GM12878 (cell line): ENCODE measurements at places on chromosomes 4 and X.

GRCh38 chr4:146159384-146160058 is 16.0 kb upstream of the LSM6 start:
- no peak for DNase-seq

DNA sequence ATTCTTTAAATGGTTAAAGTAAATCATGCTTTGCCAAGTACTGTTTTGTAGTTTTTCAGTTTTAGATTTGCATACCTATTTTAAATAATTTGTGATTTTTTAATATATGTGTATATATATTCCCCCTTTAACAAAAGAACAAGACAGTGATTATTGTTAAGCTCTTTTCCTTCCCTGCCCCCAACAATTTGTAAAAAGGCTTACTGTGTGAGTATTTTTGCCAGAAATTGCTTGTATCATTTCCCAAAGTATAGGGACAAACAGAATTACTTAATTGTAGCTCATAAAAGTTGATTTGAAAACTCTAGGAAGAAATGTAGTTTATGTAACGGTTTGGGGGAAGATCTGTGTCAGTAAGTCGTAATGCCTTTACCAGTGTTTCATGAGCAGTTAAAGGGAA is 19.0 kb downstream of the CPEB2 start:
- no peak for DNase-seq

- no peak for DNase-seq
Observed at GRCh38 chr4:168059251-168059650, 33.1 kb upstream of the ANXA10 start.

DNA sequence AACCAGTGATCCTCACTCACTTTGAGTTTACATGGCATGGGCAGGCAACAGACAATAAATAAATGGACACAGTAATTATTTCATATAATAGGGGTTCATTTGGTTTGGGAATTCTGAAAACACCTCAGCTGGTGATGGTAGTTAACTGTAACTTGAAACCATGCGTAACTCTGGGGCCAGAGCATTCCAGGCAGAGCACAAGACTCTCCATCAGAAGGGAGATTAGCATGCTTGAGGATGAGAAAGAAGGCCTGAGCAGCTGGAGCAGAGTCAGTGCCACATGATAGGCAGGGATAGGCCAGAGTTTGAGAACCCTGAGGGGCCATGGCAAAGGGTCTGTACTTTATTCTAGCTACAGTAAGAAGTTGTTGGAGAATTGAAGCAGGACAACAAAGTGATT is 56.3 kb upstream of the CXCL8 start:
- no peak for DNase-seq

DNA sequence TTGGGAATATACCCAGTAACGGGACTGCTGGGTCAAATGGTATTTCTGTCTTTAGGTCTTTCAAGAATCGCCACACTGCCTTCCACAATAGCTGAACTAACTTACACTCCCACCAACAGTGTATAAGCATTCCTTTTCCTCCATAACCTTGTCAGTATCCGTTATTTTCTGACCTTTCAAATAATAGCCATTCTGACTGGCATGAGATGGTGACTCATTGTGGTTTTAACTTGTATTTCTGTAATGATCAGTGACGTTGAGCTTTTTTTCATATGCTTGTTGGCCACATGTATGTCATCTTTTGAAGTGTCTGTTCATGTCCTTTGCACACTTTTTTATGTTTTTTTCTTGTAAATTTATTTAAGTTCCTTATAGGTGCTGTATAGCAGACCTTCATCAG is 81.2 kb downstream of the ADAM29 start:
- DNase-seq, result no peak

DNA sequence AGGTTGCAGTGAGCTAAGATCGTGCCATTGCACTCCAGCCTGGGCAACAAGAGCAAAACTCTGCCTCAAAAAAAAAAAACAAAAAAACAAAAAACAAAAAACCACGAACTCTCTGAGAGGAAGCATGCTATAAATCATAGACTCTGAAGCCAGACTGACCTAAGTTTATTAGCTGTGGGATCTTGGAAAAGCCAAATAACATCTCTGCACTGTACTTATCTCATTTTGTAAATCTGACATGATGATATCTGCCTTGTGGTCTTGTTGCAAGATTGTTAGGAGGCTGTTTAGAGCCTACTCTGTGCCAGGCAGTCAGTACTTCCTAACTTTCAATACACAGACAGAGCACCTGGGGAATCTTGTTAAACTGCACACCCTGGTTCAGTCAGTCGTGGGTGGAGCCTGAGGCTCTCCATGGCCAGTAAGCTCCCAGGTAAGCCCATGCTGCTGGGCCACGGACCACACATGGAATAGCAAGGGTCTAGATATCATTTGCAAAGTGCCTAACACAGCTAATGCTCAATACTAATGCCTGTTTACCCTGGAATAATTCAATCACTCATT is 107.6 kb upstream of the SMIM10 start:
- no peak for DNase-seq

DNA sequence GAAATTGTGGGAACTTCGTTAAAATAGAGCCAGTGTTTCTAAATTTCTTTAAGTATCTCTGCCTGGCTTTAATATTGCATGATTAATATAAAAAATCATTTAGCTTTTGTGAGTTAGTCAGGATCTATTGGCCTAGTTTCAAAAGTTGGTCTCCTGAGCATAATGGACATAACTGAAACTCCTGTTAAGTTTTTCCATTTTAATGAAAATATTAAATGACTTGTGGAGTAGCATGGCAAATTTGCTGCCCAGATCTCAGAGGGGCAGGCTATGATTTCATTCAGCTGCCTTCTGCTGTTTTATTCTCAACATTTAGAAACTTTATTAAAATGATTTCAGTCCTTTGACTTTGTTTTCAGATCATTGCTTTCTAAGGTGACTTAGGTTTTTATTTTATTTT is 962.9 kb upstream of the GRID2 start:
- no peak for DNase-seq

- no peak for DNase-seq
Observed at GRCh38 chr4:128512767-128513322, 225.2 kb upstream of the PGRMC2 start.
